ENCODE measurements at places on chromosomes 7 and 10.

DNA sequence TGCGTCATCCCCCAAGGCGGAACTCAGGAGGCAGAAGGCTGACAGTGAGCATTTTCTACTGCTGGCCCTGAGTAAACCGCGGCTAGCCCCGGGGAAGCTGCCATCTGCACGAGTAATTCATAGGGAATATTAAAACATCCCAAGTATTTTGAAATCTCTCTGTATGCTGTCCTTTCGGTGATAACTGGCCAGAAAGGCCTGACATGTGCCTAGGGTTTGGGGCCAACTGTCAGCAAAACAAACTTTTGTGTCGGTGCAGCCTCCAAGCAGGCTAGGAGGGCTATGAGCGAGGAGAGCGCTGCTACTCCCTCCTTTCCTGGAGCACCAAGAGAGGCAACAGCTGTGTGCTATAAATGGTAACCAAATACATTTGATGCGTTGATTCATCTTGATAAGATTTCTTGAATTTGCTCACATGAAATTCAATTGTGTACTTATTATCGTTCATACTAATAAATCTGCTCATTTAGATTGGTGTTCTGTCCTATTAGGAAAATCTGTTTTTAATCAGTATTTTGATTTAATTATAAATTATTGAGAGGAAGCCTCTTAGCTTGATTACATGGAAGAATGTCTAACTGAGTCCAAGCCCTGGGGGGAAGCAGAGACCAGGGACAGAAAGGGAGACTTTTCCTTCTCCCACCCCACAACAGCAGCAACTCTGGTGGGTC is 124.4 kb upstream of the NPS start:
- DNase-seq = no peak

GRCh38 chr7:101411508-101411874 is 48.8 kb downstream of the COL26A1 start:
- no peak for DNase-seq

DNA sequence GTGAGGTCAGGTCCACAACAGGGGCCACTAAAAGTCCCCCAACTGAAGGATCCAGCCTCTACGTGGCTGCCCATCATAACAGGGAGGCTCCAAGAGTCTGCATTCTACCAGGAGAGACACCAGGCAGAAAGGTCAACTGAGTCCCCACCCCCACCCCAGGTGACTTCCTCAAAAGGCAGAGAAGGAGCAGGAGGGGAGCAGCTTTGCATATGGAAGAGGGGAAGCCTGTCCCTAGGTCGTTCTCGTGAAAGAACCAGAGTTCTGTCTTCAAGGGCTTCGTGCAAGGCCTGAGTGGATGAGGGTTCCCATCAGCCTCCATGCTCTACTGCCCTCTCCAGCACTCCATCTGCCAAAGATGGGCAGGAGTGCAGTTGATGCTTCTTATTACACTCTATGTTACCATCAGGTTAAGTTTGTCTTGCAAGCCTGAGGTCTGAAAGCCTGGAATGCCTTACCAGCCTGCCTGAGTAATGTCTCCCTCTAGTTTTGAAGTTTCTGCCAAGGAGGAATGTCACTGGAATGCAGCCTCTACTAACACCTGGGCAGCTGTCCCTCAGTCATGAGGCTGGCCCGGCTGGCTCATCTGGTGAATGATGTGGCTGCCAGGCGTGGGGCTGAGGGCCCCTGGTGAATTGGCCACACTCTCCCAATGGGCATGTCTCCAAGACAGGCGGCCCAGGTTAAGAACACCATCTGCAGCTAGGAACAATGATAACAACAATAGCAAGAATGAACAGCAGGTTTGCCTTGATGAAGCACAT is 54.3 kb upstream of the SMNDC1 start:
- peak; percentile 65 for DNase-seq

DNA sequence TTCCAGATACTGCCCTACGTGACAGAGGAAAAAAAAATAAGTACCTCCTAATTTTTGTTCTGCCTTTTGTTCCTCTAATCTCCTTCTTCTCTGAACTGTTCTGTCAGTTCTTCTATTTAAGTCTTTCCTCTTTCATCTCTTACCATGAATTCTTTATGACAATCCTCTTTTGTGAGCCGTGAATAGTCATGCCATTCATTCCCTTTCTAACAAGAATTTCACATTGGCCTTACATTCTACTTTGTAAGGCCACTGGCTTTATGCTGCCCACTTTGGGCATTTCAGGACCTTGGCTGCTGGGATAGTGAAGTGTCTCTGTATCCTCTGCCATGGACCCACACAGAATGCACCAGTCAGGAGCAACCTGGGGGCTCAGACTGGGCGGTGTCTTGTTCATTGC is 52.9 kb downstream of the ATOH7 start:
- DNase-seq = no peak

GRCh38 chr7:87225696-87226095 is 6.2 kb upstream of the TMEM243 start:
- DNase-seq = peak; percentile 75

DNA sequence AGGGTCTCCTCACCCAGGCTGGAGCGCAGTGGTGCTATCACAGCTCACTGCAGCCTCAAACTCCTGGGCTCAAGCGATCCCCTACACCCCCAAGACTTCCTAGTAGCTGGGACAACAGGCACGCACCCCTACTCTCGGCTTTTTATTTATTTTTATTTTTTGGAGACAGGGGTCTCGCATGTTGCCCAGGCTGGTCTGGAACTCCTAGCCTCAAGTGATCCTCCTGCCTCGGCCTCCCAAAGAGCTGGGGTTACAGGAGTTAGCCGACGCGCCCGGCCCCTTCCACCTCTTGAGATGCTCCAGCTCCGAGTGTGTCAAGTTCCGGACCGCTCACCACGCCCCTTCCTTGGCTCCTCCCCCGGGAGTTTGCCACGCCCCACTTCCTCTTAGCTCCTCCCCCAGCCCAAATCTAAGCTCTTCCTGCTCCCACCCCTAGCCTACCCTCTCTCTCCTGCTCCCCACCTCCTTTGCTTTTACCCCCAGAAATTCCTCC is 6.3 kb downstream of the NAT16 start:
- peak; percentile 19 for DNase-seq

- DNase-seq = no peak
Measured at GRCh38 chr10:1381339-1381738, 325.2 kb downstream of the WDR37 start.

GRCh38 chr7:42876182-42877068 is 35.4 kb downstream of the C7orf25 start:
- peak; percentile 41 for DNase-seq

GRCh38 chr10:69800109-69800508 is 1.6 kb upstream of the COL13A1 start:
- DNase-seq = peak; percentile 27

GRCh38 chr7:131107337-131108211 is 220.1 kb upstream of the MKLN1 start:
- DNase-seq = peak; percentile 58

DNA sequence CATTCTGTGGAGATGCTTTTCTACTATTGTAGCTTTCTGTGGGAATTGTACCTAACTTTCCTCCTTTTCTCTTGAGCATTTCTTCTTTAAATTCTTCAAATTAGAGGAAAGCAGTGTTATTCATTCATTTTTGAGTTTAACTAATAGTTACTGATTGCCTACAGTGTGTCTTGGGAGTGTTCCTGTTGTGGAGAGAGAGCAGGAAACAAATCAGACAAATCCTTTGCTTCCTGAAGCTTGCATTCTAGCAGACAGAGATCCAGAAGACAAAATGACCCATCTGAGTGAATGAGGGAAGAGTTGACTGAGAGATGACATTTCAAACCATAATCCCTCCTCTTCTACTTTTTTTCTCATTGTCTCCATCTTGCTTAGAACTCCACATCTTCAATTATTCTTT is 170.4 kb downstream of the SUGCT start:
- no peak for DNase-seq

DNA sequence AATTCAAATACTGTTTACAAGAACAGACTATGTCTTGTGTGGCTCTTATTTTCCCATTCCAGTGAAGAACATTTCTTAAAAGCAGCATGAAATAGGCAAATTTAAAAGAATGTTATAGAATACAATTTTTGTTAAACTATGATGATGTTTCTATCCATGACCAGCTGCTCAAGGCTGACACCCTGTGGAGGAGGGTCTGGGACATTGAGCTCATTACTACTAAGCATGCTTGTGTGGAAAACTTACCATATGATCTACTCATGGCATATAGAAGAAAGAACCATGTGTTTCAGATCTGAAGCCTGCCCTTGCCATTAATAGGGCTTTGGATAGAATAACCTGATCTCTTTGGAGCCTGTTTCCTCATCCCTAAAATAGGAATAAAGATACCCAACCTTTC is 125.0 kb downstream of the FOXP2 start:
- DNase-seq = no peak

DNA sequence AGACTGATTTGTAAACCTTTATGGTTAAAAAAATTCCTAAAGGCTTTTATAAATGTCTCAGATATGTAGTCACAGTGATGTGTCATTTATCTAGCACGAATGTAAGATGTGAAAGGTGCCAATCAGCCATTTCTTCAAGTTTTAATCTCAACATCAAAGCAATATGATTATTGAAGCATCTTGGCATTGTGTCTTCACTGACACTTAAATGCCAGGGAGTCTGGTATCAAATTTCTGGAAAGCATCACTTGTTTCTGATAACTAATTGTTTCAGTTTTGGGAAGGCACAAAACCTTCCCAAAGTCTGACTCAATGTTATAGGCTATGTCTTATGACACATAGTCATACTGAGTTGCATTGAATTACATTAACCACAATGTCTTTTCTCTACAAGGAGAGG is 492.0 kb upstream of the CNTNAP2 start:
- peak; percentile 60 for DNase-seq

DNA sequence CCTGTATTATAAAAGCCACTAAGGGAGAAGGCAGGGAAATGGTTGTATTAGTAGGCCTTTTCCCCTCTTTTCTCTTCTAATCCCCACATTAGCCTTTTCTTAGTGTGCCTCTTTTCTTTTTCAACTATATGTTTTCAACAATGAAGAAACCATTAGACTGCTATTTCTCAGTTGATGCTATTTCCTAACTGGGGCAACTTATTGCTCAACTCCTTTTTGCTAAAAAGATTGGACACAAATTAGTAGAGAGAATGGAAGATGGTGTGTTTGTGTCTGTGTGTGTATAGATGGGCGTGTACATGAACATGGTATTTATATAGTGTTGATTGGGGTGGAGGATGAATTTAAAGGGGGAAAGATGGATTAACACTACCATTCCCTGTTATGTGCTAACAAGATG is 28.4 kb downstream of the TBC1D12 start:
- DNase-seq = no peak

GRCh38 chr10:28938745-28939144 is 261.4 kb downstream of the BAMBI start:
- DNase-seq = no peak

DNA sequence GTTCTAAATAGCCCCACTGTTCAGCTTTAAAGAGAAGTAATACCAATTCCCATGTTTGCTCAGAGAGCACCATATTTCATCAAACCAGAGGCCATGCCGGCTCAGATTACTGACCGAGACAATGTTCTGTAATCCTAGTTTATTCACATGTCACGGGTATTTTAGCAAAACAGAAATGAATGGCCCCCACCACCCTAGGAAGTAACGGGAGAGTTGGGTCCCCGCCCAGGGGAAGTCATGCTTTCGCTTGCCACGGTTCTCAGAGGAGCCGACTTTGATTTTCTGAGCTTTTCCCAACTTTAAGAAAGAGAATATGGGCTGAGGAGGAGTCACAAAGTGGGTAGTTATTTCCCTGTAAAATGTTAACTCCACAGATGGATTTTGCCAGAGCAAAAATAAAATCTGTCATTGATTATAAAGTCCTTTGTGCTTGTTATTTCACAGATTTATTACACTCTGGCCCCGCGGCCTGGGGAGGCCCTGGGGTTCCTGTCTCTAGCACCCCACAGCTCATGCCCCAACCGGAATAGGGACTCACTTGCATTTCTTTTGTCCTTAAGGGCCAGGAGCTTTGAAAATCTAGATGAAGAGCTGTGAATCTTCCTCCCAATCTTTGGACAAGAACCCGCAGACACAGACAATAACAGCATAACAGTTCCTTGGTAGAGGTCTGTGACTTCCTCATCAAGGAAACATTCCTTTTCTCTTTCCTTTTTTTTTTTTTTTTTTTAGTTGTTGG is 3.7 kb upstream of the GDF10 start:
- no peak for DNase-seq

DNA sequence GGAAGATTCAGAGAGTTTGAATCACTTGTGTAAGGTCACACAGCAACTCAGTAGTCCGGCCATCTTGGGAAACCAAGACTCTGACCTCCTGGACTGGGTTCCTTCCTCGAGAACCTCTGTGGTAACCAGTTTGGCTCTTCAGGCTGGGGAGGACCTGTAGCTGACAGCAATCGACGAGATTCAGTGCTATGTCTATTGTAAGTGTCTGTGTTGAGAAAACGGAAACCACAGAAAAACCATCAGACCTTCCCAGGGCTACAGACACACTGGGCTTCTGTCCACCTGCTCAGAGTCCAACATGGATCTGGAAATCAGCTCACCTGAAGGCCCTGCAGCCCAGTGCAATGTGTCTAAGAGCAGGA is 403.7 kb downstream of the RPS24 start:
- no peak for DNase-seq

DNA sequence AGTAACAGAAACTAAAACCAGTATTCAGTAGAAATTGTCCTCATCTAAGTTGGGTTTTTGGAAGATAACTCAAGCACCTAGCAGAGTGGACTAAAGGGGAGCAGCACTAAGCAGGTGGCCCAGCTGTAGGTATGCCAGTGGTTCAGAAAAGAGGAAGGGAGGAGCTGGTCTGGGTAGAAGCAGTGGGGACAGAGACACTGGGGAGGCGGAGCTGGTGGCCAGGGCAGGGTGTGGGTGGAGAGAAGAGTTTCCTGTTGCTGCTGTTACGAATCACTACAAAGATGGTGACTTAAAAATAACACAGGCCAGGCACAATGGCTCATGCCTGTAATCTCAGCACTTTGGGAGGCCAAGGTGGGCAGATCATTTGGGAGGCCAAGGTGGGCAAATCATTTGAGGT is 136.2 kb downstream of the WDR11 start:
- DNase-seq = no peak

DNA sequence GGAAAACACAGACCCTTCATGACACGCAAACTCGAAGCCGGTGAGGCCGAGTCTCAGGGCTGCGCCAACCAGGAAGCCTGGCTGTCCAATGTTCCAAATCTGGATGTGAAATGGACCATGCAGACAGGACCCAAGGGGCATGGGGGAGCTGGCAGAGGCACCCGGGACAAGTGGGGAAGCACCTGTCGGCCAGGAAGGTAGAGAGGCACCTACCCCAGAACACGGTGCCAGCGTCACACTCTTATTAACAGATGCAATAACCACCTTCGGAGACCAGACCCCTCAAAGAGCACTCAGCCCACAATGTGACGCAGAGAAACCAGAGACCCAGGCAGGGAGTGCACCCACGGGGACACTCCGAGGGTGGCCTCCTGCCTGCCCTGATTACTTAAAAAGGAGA is 88.3 kb upstream of the PDGFA start:
- no peak for DNase-seq

DNA sequence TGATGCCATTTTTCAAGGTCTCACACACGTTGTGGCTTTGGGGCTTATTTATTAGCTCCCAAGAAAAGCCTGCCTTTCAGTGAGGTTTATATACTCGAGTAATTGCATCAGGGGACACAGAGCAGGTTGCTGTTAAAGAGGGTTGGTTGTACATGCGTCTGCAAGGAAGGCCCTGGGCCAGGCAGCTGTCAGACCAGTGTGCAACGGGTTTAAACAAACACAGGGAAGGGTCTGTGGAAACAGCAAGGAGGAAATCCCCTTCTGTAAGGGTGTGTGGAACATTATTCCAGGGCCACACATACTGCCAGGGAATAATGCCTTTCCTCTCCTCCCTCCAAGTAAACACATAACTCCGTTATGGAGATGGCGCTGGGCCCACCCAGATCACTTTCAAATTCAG is 1.7 kb upstream of the CHST15 start:
- DNase-seq = no peak

GRCh38 chr10:35857860-35858259 is 215.8 kb upstream of the FZD8 start:
- DNase-seq = no peak

Measured in RCC 7860 (cell line).